ENCODE measurements at places on chromosomes 6 and 20.

DNA sequence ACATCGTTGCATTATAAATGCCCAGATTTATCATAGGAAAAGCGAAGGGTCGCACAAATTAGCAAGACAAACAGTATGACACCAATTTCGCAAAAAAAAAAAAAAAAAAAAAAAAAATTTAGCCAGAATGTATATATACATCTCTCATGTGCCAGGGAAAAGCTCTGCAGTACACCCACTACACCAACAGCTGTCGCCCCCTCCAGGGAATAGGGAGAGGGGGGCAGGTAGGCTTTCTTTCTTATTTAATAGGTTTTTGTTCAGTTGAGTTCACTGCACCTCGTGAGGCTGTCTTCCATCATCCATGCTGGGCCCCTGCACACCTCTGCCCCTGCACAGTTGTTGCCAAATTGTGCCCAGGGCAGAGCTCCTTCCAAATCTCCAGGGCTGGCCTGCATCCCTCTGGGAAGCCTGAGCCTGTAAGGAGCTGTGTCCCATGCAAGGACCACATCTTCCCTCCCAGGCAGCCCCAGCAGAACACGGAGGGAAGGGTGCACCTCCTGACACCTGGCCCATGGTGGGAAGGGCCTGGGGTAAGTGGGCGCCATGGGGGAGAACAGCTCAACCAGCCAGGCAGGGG lies 85.4 kb downstream of the NINL start:
- no peak for DNase-seq

- no peak for DNase-seq
These were observed at the start of gene ERVFRD-1 for GRCh38 chr6:11110921-11111768. Gene ERVFRD-1 (minus strand): TSS chr6:11111725. CDS start chr6:11105310, 6,415 bp downstream.

DNA sequence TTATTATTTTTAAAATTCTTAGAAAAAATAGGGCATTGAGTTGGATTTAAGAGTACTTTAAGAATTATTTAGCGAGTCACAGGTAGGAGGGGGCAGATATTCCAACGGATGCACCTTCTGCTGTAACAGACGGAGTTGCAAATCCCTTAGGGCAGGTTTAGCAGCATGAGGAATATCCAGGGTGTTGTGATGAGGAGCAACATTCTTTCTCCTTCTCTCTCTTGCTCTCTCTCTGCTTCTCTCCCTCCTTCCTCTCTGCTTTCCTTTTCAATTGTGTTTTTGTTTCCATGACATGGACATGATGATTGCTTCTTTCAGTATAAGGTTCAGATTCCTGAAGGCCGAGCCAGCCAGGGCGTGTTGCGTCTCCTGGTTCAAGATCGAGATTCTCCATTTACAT lies 28.9 kb downstream of the CDH26 start:
- no peak for DNase-seq

GRCh38 chr20:47809161-47809960 lies 24.1 kb upstream of the SULF2 start:
- DNase-seq, result no peak

GRCh38 chr6:163872335-163872734 lies 457.8 kb downstream of the QKI start:
- no peak for DNase-seq

GRCh38 chr6:38459291-38459690 lies 180.4 kb downstream of the BTBD9 start:
- no peak for DNase-seq

DNA sequence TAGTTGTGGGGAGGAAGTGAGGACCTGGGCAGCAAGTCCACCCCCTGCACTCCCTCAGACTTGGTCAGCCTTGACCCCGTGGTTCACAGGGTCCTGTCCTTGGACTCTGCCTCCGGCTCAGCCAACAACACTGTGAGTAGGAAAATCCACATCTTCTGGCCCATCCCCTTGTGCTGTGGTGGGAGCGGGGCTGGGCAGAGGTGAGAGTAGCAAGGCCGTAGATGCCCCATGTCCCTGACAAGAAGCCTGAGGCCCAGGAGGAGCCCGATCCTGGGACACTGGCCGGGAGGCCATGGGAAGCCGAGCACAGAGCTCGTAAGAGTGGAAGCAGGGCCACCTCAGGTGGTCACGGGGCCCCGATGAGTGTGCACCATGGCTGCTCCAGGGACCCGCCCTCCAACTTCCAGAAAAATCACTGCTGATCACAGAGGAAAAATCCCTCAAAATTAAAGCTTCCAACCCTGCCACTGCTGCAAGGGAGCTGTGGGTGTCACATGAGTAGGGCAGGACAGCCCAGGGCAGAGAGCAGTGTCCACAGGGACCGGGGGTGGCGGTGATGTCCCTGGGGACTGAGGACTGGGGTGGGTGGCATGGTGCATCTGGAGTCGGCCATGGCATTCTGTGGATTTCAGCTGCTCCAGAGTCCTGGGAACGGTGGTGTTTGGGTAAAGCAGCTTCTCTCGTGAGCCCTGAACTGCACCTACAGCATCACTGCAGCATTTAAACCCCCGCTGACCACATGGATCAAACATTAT lies 189.4 kb downstream of the DLL1 start:
- DNase-seq, result no peak

DNA sequence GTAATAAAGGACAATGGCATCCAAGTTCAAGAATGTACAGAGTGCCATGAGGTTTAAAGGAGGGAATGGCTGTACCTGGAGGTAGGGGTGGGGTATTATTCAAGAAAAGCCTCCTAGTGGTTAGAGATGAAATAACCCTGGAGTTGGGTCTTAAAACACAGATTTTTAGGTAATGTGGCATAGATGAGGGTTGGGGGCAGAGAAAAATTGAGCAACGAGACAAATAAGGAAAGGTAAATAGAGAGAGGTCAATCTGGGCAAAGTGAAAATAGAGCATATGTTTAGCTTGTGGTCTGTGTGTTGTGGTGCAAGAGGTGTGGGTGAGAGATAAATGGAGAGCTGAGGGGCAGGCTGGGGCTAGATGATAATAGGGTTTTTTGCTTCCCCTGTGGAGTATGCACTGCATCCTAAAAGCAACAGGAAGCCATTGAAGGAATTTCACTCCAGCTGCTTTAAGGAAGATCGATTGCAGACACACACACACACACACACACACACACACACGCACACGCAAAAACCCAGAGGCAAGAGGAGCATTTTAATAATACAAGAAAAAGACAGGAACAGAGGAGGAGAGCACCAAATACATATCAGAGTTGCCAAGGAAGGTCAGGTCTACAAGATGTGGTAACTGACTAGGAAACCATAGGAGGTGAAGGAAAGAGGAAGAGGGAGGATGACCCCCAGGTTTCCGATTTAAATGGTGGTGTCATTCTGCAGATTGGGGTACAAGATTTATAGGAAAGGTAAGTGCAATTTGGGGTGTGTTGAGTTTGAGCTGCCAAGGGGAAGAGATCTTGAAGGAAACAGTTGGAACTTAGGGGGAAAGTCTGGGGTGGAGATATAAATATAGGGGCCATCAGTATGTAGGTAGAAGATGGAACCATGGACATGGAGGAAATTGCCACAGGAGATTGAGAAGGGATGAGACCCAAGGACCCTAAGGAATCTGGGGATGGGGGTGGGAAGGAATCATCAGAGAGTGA lies 31.3 kb upstream of the ADGRF1 start:
- no peak for DNase-seq

DNA sequence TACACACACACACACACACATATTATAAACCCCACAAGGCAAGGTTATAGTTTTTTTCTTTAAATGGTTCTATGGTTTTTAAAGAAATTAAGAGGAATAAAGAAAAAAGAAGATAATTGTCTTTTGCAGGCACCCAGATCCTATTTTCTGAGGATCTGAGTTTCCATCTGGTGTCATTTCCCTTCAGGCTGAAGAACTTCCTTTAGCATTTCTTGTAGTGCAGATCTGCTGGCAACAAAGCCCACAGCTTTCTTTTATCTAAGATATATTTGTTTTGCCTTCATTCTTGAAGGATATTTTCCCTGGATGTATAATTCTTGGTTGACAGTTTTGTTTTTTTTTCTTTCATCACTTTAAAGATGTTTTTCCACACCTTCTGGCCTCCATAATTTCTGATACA lies 57.6 kb upstream of the PMEPA1 start:
- DNase-seq, result no peak

GRCh38 chr6:151722342-151722741 lies 85.1 kb upstream of the ESR1 start:
- no peak for DNase-seq

GRCh38 chr20:58303547-58303946 lies 6.0 kb upstream of the RAB22A start:
- DNase-seq, result no peak

DNA sequence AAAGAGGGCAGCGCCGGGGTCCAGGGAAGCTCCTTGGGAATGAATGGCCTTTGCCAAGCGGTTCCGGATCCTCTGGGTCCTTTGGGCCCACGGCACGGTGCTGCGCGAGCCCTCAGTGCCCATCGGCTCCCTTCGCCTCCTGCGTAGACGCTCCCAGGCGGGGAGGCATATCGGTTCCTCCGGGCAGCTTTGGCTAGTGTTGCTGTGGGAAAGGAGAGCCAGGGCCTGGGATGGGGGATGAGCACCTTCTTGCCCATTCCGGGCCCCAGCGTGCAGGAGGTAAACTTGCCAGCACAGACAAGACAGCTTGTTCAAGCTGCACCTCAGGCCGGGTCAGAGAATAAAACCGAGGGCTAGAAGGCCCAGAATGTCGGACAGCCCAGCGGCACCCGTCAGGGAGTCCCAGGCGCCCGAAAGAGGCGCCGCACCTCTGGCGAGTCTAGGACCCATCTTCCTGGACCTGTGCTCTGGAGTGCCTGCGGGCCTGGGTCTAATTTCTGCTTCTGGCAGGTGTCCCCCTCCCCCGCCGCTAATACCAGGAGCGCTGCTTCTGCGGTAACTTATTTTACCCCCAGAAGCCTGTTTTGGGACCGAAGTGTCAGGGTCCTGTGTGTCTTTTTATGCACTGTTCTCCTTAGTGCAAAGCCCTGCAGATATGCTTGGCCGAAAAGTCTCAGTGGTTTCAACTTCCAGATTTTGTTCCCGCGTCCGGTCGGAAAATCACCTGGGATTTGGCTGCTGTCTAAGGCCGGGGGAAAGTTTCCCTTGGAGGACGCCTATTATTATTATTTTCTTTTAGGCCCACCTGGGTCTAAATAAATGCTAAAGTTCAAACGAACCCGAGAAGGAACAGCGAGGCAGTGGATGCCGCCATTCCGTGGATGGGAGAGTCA lies 1.7 kb upstream of the TFAP2C start:
- DNase-seq, result peak; percentile 48

- DNase-seq, result no peak
These were observed 649.1 kb upstream of the GJE1 start for GRCh38 chr6:141483598-141484061.

- DNase-seq, result no peak
These were observed 82.3 kb upstream of the CLDN20 start for GRCh38 chr6:155181498-155181897.

DNA sequence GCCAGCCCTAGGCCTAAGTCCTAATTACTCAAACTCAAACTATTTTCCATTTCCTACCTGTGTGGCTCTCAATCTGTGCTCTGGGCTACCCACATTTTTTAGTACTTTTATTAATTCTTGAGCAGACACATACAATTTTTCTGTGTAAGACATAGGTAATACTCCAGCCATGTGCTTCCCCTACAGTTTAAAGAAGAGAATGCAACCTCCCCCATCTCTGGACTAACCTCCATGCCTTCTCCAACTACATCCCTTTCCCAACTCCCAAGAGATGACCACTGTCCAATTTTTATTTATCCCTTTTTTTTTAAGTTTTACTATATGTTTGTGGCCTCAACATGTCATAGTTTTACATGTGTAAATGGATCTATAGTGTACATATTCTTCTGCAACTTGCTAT lies 5.8 kb downstream of the HMGN4 start:
- no peak for DNase-seq

GRCh38 chr20:25024171-25024570 lies 31.6 kb upstream of the APMAP start:
- no peak for DNase-seq

DNA sequence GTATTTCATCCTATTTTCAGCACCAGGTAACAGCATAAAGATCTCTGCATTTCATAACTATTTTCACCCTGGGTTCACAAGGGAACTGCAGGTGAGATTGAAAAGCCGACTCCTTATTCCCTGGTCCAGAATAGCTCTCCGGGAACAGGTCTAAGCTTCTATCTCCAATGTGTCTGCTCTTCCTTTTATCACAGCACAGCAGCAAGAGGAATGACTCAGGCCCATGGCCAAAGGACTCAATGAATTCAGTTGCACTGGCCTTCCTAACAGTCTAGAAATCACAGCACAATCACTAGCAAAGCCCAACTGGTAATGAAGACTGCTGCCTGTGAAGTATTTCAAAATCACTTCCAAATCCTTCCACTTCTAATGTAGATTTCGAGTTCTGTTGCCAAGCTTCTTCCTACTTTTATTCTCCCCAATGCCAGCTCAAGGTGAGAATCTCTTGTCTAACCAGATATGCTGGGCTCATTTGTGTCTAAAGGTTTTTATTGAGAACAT lies 30.7 kb downstream of the HMGN3 start:
- DNase-seq, result no peak

DNA sequence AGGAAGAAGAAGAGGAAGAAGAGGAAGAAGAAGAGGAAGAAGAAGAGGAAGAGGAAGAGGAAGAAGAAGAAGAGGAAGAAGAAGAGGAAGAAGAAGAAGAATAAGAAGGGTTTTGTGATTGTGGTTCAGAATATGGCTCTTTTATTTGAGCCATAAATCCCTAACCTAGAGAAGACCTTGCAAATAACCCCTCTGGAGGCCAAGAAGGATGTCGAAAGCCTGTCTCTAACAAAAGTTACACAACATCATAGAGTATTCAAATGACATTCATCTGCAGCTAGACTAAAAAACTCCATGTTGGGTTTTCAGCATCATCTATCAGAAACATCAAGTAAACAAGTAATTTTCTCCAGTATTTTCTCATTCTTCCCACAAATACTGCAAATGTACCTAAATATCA lies 100.9 kb downstream of the RNASET2 start:
- no peak for DNase-seq

- DNase-seq, result no peak
These were observed 415.0 kb downstream of the PHF3 start for GRCh38 chr6:64050590-64050989.

GRCh38 chr6:169891846-169892245 lies 140.4 kb downstream of the ERMARD start:
- no peak for DNase-seq

GRCh38 chr6:160298121-160298520 lies 39.5 kb upstream of the SLC22A2 start:
- no peak for DNase-seq

- DNase-seq, result no peak
These were observed 366.3 kb downstream of the CDKAL1 start for GRCh38 chr6:20900389-20901160.

DNA sequence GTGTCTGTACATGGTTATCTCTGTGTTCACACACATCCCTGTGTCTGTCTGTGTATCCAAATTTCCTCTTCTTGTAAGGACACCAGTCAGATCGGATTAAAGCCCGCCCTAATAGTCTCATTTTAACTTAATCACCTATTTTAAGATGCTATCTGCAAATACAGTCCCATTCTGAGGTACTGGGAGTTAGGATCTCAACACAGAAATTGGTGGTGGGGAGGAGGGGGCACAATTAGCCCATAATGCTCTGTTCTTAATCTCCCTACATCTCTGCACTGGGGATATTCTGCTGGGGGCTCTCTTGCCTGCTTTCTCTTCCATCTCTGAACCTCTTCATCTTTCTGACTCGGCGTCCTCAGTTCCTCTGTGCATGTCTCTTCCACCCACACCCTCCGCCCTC lies 320.7 kb downstream of the CDC5L start:
- no peak for DNase-seq
